Stimulated activated CD8-positive, alpha-beta memory T cell treated with anti-CD3 and anti-CD28 coated beads, Interleukin-4, amount 100 ng/mL, for 1 hour (primary cell): ENCODE measurements at places on chromosomes 11 and 22.

DNA sequence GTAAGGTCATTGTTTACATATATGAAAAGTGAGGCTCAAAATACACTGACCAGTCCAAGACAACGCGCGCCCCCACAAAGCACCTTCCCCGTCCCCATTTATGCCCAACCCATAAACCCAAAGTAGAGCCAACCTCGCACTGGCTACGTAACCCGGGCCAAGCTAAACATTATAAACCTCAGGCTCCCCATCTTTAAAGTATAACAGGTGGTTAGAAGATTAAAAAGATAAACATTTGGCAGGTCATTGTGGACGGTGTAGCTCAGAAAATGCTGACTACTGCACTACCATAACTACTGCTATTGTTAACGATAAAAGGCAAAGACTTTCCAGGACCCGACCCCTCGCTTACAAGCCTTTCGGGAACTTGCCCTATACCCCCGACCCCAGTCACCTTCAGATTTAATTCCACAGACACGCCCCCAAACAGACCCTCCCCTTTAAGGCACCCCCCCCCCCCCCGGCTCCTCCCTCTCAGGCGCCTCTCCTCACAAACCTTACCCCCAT, 470 bp downstream of the NUMA1 start:
- no peak for DNase-seq

DNA sequence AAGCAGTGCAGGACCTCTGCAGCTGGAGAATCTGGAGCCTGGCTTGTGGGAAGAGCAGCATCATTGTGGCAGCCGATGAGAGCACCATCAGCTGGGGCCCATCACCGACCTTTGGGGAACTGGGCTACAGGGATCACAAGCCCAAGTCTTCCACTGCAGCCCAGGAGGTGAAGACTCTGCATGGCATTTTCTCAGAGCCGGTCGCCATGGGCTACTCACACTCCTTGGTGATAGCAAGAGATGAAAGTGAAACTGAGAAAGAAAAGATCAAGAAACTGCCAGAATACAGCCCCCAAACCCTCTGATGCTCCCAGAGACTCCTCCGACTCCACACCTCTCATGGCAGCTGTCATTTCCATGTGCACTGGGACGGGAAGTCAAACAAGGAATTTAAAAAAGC, 35.6 kb downstream of the ASRGL1 start:
- no peak for DNase-seq

GRCh38 chr22:32144496-32145274, 14.4 kb downstream of the C22orf42 start:
- DNase-seq, result no peak

DNA sequence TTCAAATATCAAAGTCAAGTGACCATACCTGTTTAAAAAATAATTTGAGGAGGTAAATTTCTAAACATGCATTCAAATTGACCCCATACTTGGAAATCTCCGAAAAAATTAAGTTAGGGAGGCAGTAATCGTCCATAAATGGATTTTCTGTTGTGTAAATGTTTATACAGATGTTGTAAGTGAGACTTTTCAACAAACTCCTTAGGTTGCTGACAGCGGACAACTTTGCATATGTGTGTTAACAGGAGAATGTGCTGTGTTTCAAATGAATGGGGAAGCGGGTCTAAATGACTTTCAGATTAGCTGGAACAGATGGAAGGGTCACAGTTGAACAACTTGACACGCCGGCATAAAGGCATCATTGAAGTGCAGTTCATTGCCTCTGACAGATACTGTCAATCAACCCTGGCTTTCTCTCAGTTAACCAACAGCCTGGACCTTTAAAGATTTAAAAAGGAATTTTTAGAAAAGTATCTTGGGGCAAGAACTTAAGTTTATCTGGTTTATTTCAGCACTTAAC, 98.2 kb upstream of the DBX1 start:
- no peak for DNase-seq
